Activated naive CD8-positive, alpha-beta T cell treated with anti-CD3 and anti-CD28 coated beads, Interleukin-2, amount 10 ng/mL, durations not matched to agents 7 days and 5 days (primary cell): ENCODE measurements at places on chromosomes 6 and 20. TPM values are rescaled to one million over a fixed set of nuclear protein-coding genes. Genes with fewer than 3 reads are reported as not detected.

- H3K36me3 ChIP-seq = no peaks in the 10 kb centered on the region
- H3K27me3 ChIP-seq = peaks cover 12% of the 10 kb centered on the region
- no peak for DNase-seq
- no peak overlapping the region for H3K4me3 ChIP-seq
- no peak overlapping the region for H3K27ac ChIP-seq
Measured at GRCh38 chr6:113995634-113996033, 24.7 kb upstream of the HDAC2 start.

DNA sequence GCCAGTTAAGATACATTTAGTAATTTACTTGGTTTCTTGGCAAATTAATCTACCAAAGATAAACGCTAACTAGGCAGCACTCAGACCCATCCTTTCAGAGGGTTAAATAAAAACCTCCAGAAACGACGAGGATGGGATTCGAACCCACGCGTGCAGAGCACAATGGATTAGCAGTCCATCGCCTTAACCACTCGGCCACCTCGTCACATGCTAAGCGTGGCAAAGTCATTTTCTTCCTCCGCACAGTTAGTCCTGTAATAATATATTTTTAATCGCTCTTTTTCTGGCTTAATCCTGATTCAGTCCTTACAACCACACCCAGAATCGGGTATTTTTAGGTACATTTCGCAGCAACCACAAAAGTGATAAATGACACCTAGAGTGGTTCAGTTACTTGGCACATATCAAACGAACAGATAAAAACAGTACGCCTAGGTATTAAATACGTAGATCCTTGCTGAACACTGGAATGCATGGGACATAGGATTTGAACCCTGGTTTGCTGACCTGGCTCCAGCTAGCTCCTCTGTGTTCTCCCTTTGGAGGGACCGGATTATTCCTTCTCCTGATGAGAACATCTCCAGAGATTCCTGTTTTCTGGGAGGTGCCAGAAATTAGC is 71.6 kb downstream of the GPX5 start:
- no peak overlapping the region for H3K27ac ChIP-seq
- peak overlapping the region; percentile 38 for H3K4me3 ChIP-seq
- H3K4me1 ChIP-seq = peaks cover 4% of the 10 kb centered on the region

DNA sequence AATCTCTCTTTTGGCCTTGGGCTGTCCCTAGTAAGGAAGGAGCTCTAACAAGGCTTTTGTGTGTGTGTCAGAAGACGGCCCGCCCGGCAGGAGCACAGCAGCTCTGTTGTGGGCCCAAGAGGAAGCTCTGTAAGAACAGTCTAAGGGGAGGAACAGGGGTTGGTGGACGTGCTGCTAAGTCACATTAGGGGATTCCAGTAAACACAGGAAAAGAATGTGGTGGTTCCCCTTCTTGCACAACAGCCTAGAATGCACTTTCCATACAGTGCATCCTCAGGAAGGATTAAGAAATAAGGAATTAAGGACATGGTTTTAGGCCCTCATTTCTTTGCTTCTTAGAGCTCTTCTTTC is 114.5 kb downstream of the RNF144B start:
- H3K27me3 ChIP-seq = peaks cover 9% of the 10 kb centered on the region
- no peak for DNase-seq
- no peak overlapping the region for H3K4me3 ChIP-seq
- peaks cover 4% of the 10 kb centered on the region for H3K4me1 ChIP-seq

GRCh38 chr20:10854976-10855375 is 181.2 kb upstream of the JAG1 start:
- no peak overlapping the region for H3K27ac ChIP-seq
- peaks cover 2% of the 10 kb centered on the region for H3K27me3 ChIP-seq
- DNase-seq = no peak
- no peaks in the 10 kb centered on the region for H3K36me3 ChIP-seq

The DPPA5 gene
- total RNA-seq = not detected

The LYRM4 gene
- 27.1 TPM for total RNA-seq

The FAM83C gene
- total RNA-seq = not detected

DNA sequence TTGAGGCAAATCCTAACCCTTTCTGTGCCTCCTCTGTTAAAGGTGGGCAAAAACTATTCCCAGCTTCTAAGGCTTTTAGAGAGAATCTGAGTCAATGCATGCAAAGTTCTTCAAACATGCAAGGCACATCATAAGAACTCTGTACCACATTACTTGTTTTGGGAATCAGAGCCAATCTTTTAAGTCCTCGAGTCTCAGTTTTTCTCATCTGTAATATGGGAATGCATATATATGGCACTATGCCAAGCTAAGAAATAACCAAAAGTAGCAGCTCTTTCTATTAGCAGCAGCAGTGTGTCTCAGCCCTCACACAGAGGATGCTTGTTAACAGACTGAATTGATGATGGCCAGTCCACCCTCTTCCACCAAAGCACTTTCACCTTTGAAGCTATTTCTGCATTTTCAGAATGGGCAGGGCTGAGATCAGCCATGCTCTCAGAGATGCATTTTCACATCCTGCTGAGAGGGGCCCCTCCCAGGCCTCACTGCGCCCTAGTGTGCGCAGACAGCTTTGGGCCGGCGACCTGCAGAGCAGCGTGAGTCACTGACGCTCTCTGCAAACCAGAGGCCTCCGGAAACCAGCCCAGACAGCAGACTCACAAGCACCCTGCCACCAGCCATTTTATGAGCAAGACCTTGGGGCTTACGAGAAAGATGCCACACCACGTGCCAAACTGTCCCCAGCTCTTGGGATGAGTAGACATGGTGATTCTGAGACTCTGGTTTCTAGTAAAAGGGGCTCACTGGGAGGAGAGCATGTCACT is 138.0 kb downstream of the NFATC2 start:
- peak overlapping the region; percentile 18 for H3K4me3 ChIP-seq
- H3K36me3 ChIP-seq = peaks cover 68% of the 10 kb centered on the region
- peak; percentile 62 for DNase-seq
- H3K4me1 ChIP-seq = peaks cover 67% of the 10 kb centered on the region
- no peaks in the 10 kb centered on the region for H3K27me3 ChIP-seq

The HIVEP1 gene
- total RNA-seq = 29.1 TPM

The SEMG1 gene
- not detected for total RNA-seq

GRCh38 chr20:9032758-9033157 is 36.1 kb upstream of the PLCB4 start:
- H3K27me3 ChIP-seq = no peaks in the 10 kb centered on the region
- H3K4me3 ChIP-seq = no peak overlapping the region
- no peaks in the 10 kb centered on the region for H3K4me1 ChIP-seq
- no peak for DNase-seq
- H3K27ac ChIP-seq = no peak overlapping the region
- H3K36me3 ChIP-seq = no peaks in the 10 kb centered on the region
